Ascending aorta (tissue), 2 donors: ENCODE measurements at places on chromosomes 11 and 22.

DNA sequence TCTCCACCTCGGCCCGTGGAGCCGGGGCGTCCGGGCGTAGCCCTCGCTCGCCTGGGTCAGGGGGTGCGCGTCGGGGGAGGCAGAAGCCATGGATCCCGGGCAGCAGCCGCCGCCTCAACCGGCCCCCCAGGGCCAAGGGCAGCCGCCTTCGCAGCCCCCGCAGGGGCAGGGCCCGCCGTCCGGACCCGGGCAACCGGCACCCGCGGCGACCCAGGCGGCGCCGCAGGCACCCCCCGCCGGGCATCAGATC lies 439 bp downstream of the YAP1 start:
- H3K36me3 ChIP-seq: peaks cover 13% of the 10 kb centered on the region
- no peaks in the 10 kb centered on the region for H3K4me1 ChIP-seq
- peak overlapping the region; percentile 89 for H3K4me3 ChIP-seq
- no peaks in the 10 kb centered on the region for H3K27me3 ChIP-seq
- peak overlapping the region; percentile 100 for H3K27ac ChIP-seq

DNA sequence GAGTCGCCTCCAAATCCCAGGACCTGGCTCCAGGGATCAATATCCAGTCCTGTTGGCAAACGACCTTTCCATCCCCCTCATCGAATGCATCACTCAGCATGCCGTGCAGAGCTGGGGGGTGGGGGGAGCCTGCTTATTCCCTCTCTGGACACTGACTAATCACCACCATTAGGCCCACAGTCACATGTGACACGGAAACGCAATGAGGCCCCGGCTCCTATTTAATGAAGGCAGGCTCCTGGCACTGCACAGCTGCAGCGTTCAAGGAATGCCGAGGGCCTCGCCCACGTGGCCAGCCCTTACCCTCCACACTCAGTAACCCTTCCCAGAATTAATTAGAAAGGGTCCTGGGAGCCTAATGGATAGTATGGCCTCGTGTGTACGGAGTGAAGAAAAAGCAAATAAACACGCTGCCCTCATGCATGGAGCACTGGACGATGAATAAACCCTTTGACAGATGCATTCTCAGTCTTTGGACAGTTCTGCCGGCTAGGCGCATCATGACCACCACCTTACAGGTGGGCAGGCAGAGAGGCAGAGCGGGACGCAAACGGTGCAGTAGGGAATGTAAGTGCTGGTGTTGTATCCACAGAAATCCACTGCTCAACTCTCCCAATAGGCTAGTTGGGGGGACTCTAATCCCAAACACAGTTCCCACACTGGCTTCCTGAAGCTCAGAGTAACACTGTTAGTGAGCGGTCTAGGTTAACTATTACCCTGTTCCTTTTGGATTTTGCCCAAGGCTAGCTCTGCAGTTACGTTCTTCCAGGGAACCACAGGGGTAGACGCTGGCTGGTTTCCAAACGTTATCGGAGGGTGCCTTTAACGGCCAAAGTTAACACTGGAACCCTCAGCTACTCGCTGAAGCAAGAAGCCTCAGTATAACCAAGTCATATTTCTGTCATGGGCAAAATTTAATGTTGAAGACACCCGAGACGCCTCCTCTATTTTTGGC lies 490.1 kb downstream of the OPCML start:
- H3K27ac ChIP-seq: no peak overlapping the region
- no peaks in the 10 kb centered on the region for H3K36me3 ChIP-seq
- H3K4me3 ChIP-seq: no peak overlapping the region
- H3K27me3 ChIP-seq: no peaks in the 10 kb centered on the region
- no peaks in the 10 kb centered on the region for H3K4me1 ChIP-seq
- no peak for DNase-seq

DNA sequence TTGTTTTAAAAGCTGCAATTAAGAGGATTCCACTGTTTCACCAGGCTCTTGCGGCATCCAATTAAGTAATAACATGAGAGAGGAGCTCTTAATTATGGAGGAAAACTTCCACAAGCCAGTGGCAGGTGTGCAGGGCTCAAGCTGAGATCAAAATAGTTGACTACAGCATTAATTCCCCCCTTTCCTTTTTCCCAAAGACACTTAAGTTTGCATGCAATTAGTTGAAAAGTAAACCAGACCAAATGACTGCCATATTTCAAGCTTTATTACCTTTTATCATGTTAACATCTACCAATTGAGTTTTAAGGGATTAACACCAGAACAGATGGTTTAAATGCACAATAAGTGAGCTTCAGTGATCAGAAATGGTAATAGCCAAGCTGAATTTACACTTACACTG lies 32.1 kb downstream of the FAM168A start:
- H3K27me3 ChIP-seq: no peaks in the 10 kb centered on the region
- H3K36me3 ChIP-seq: no peaks in the 10 kb centered on the region
- no peak overlapping the region for H3K4me3 ChIP-seq
- no peaks in the 10 kb centered on the region for H3K4me1 ChIP-seq
- no peak overlapping the region for H3K27ac ChIP-seq

GRCh38 chr11:72712841-72713240 lies 38.6 kb upstream of the PDE2A start:
- no peak overlapping the region for H3K4me3 ChIP-seq
- peaks cover 58% of the 10 kb centered on the region for H3K36me3 ChIP-seq
- peak overlapping the region; percentile 4 for H3K27ac ChIP-seq
- no peak for DNase-seq
- no peaks in the 10 kb centered on the region for H3K27me3 ChIP-seq

DNA sequence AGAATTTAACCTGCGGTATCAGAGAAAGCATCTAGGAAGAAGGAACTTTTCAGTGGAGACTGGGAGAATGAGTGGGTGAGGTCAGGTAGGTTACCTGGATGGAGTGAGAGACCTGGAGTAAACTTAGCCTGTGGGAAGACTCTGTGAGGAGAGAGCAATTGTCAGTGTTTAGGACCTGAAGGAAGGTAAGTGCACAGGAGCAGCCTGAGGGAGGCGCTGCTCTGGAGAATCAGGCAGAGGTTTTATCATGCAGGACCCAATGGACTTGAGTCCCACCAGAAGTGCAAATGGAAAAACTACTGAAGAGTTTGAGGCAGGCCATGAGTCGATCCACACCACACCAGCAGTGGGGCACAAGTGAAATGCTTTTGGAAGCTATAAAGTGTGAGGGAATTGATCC lies 10.6 kb upstream of the IFTAP start:
- H3K27me3 ChIP-seq: no peaks in the 10 kb centered on the region
- no peak overlapping the region for H3K27ac ChIP-seq
- H3K4me1 ChIP-seq: no peaks in the 10 kb centered on the region
- DNase-seq: no peak
- no peak overlapping the region for H3K4me3 ChIP-seq
- H3K36me3 ChIP-seq: no peaks in the 10 kb centered on the region

DNA sequence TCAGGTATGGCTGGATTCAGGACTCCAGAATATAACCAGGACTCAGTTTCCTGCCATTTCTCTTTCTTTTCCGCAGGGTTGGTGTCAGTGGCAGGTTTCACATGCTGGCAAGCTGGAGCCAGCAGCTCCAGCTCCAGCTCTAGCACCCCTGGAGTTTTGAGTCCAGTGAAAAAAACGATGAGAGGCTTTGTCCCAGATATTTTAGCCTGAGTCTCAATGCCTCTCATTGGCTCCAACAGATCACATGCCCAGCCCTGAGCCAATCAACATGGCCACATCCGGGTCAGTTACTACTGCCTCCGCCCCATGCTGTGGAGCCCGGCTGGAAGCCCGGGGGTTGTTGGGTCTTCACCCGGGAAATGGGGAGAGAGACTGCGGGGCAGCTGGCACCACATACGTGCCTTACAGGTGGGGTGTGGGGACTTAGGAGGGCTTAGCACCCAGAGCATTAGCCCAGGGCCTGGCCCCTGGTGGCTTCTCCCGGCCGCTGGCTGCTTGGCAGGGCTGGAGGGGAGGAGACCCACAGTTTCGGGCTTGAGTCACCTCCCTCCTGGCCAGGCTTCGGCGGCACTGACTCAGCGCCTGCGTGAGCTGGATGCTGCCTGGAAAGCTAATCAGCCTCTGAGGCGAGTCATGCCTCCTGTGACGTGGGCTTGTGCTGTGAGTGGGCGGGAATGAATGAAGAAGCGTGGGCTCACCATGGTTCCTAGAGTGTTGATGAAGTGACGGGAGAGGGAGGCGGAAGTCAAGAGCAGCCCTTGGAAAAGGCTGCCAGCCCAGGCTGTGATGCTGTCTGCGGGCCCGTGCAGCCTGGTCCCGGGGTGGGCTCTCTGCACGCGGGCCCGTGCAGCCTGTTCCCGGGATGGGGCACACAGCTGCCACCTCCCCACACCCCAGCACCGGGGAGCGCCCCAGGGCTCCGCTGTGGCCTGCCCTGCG lies 15.3 kb upstream of the MRTFA start:
- no peaks in the 10 kb centered on the region for H3K27me3 ChIP-seq
- H3K36me3 ChIP-seq: no peaks in the 10 kb centered on the region
- peaks cover 5% of the 10 kb centered on the region for H3K4me1 ChIP-seq
- peak; percentile 99 for DNase-seq

DNA sequence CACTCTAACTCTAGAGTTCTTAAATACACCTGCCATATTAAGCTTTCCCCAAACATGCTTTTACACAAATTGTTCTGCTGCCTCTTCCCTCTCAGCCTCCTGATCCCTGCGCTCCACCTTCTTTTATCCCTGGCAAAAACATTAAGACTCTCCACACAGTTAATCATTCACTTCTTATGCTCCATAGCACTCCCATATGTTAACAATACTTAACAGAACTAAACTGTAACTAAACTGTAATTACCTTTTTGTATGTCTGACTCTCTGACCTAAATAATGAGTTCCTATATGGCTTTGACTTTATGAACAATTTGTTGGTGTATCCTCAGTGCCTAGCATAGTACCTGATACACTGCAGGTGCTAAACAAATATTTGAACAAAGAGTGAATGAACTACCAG lies 71.8 kb downstream of the BTBD10 start:
- H3K4me3 ChIP-seq: no peak overlapping the region
- H3K4me1 ChIP-seq: no peaks in the 10 kb centered on the region
- no peak for DNase-seq
- H3K27me3 ChIP-seq: no peaks in the 10 kb centered on the region

DNA sequence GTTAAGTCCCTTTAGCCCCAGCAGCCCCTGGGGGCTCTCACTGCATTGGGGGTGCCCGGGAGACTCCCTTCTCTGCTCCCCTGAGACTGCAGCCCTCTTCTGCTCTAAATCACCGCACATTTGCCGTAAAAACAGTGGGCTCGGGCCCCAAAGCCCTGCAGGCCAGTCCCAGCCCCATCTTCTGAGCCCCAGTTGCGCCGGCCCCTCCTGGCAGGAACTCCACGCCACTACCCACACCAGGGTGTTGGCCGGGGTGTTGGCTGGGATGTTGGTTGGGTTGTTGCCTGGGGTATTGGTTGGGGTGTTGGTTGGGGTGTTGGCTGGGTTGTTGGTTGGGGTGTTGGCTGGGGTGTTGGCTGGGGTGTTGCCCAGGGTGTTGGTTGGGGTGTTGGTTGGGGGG lies 23.5 kb downstream of the OTUB1 start:
- no peak overlapping the region for H3K4me3 ChIP-seq
- H3K36me3 ChIP-seq: no peaks in the 10 kb centered on the region
- no peak overlapping the region for H3K27ac ChIP-seq
- no peaks in the 10 kb centered on the region for H3K4me1 ChIP-seq
- H3K27me3 ChIP-seq: no peaks in the 10 kb centered on the region

DNA sequence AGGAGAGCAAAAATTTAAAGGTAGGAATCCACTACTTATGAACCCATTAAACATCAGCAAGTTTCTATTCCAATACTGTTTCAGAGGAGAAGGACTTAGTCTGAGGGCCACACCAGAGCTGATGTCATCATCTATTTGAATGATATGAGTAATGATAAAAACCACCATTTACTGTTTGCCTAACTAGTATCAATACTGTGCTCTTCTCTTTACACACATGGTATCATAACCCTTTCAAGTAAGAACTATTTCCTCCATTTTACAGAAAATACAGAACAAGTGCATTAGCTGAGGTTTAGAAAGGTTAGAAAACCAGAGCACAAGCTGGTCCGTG lies 651.3 kb upstream of the KIRREL3 start:
- H3K4me1 ChIP-seq: no peaks in the 10 kb centered on the region
- DNase-seq: no peak
- no peak overlapping the region for H3K4me3 ChIP-seq

DNA sequence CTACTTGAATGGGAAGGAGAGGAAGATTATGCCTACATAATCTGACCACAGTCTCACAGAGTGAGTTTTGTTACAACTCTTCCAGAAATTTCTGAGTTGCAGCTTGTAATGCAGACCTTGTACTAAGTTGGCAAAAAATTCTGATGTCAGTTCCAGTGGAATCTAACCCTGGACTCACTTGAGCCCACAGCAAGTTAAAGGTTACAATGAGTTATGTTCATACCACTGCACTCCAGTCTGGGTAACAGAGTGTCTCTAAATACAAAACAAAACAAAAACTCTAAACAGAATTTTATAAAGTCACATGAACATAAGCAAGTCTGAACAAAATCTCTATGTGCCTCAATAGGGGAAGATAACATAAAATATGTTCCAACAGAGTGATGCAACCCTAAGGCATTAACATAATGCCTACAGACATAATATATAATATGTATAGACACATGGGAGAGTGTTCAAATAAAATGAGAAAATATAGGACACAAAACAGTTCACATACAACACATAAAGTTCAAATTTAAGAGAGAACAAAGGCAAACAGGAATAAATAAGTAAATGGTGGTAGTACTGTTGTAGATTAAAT lies 1.1 kb downstream of the GLYAT start:
- no peaks in the 10 kb centered on the region for H3K27me3 ChIP-seq
- no peaks in the 10 kb centered on the region for H3K4me1 ChIP-seq
- no peaks in the 10 kb centered on the region for H3K36me3 ChIP-seq
- no peak for DNase-seq
- no peak overlapping the region for H3K4me3 ChIP-seq

- peaks cover 43% of the 10 kb centered on the region for H3K36me3 ChIP-seq
- H3K27me3 ChIP-seq: no peaks in the 10 kb centered on the region
- no peak overlapping the region for H3K4me3 ChIP-seq
- DNase-seq: no peak
- H3K27ac ChIP-seq: no peak overlapping the region
- H3K4me1 ChIP-seq: peaks cover 27% of the 10 kb centered on the region
Observed at GRCh38 chr11:839875-840617, 2.3 kb downstream of the POLR2L start.

DNA sequence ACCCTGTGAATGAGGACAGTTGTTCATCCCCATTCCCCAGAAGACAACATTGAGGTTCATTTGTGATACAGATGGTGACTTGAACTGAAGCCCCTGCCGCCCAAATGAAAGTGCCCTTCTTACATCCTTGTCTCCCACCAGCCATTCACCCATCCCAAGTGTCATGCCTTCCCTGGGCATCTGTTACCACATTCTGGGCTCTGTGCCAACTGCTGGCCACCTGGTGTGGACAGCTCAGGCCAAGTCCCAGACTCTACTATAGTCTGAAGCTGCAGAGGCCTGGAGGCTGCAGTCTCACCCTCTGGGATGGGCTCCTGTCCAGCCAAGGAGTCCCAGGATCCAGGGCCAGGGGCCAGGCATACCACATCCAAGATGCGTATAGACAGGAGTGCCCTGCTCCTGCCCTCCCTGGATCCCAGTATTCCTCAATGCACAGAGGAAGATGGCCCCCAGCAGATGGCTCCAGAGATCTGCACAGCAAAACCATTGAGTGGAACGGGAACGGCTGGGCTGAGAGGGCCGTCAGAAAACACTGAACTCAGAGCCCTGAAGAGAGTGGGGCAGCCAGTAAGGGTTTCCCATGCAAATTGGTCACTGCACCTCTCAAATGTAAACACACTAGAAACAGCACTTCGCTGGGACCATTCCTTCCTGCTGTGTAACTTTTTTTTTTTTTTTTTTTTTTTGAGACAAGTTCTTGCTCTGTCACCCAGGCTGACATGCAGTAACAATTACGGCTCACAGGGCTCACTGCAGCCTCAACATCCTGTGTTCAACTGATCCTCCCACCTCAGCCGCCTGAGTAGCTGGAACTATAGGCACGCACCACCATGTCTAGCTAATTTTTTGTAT lies 22.8 kb downstream of the ARRB1 start:
- H3K27me3 ChIP-seq: no peaks in the 10 kb centered on the region
- peaks cover 4% of the 10 kb centered on the region for H3K4me1 ChIP-seq
- H3K27ac ChIP-seq: no peak overlapping the region
- peak; percentile 78 for DNase-seq
